ENCODE measurements at places on chromosomes 2 and 18. TPM values are rescaled to one million over a fixed set of nuclear protein-coding genes. Genes with fewer than 3 reads are reported as not detected.

Gene EPG5
- total RNA-seq, result 31.8 TPM

Gene EDAR
- total RNA-seq, result not detected

Gene SPP2
- not detected for total RNA-seq

Gene MAP2
- total RNA-seq, result 3.7 TPM

Gene UGT1A4
- not detected for total RNA-seq

Gene FBXO48
- under 0.01 TPM for total RNA-seq

Gene CNDP1
- not detected for total RNA-seq

Gene AMER3
- not detected for total RNA-seq

Gene ANXA4
- 18.8 TPM for total RNA-seq

Gene MYO5B
- 0.52 TPM for total RNA-seq

Gene RAB31
- 16.7 TPM for total RNA-seq

Gene ING5
- 16.7 TPM for total RNA-seq

Gene TUBB8B
- not detected for total RNA-seq

Gene GALNT14
- total RNA-seq, result 2.1 TPM

Gene MBD2
- total RNA-seq, result 12.5 TPM

Gene NR4A2
- total RNA-seq, result 0.52 TPM

Gene POMC
- 4.2 TPM for total RNA-seq

Gene UGT1A3
- not detected for total RNA-seq

Gene ADRA2B
- total RNA-seq, result 2.1 TPM

Gene HSBP1L1
- total RNA-seq, result 2.1 TPM

Gene CXCR2
- total RNA-seq, result under 0.01 TPM

Gene UGT1A10
- not detected for total RNA-seq

Gene POTEJ
- total RNA-seq, result not detected

Gene NXPH2
- 9.4 TPM for total RNA-seq

Gene C2orf72
- total RNA-seq, result 1.0 TPM

Gene SLC19A3
- total RNA-seq, result 4.2 TPM

Gene LYPD6B
- total RNA-seq, result 0.52 TPM

Gene FLACC1
- 1.0 TPM for total RNA-seq

Gene KLHL41
- 2,637 TPM for total RNA-seq

Gene MOGAT1
- total RNA-seq, result not detected

Gene ITPRIPL1
- total RNA-seq, result 3.7 TPM

Gene FZD7
- total RNA-seq, result 42.8 TPM

Gene KANSL1L
- total RNA-seq, result 88.2 TPM

Gene ZAP70
- total RNA-seq, result 3.1 TPM

Gene C2orf92
- 4.7 TPM for total RNA-seq

Gene GPR39
- 1.6 TPM for total RNA-seq

Gene SLC14A1
- total RNA-seq, result 14.6 TPM

Gene KIAA2012
- under 0.01 TPM for total RNA-seq

Gene LAMA1
- total RNA-seq, result 4.2 TPM

Gene IL1F10
- total RNA-seq, result not detected

Gene IL18R1
- 0.52 TPM for total RNA-seq

Gene REG3A
- not detected for total RNA-seq

Gene AAMP
- 121 TPM for total RNA-seq

Gene PTMA
- 422 TPM for total RNA-seq

Gene POTEI
- under 0.01 TPM for total RNA-seq

Gene LYG1
- total RNA-seq, result 0.52 TPM

Gene SERPINB4
- total RNA-seq, result not detected

Gene TMEM182
- total RNA-seq, result 152 TPM

Gene STRADB
- total RNA-seq, result 109 TPM

Gene IL1R1
- total RNA-seq, result 6.3 TPM

Measured in skeletal muscle tissue (tissue), 5 donors.